Stimulated activated CD8-positive, alpha-beta memory T cell treated with anti-CD3 and anti-CD28 coated beads, Interleukin-2, amount 100 ng/mL, for 48 hours (primary cell): ENCODE measurements at places on chromosomes 3 and 15.

GRCh38 chr3:40923143-40923542 is 276.2 kb upstream of the CTNNB1 start:
- DNase-seq = no peak

DNA sequence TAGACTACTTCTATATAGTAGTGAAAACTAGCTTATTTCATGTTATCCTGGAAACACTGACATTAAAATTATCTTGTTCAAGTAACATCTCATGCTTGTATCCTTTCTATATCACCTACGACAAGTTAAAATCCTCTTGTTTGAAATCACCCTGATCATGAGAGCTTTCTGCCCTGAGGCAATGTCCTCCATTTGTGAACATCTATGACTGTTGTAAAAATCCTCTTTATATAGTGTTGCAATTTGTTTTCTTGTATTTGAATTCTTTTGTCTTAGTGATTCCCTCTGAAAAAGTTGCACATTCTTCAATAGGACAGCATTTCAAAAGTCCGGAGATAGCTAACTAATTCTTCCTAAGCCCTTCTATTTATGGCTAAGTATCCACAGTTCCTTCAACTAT is 480.3 kb downstream of the NSUN3 start:
- no peak for DNase-seq

- no peak for DNase-seq
These were observed 39.4 kb upstream of the SMAD3 start for GRCh38 chr15:67025719-67026609.

- no peak for DNase-seq
These were observed 176.9 kb upstream of the LMCD1 start for GRCh38 chr3:8324747-8325146.

DNA sequence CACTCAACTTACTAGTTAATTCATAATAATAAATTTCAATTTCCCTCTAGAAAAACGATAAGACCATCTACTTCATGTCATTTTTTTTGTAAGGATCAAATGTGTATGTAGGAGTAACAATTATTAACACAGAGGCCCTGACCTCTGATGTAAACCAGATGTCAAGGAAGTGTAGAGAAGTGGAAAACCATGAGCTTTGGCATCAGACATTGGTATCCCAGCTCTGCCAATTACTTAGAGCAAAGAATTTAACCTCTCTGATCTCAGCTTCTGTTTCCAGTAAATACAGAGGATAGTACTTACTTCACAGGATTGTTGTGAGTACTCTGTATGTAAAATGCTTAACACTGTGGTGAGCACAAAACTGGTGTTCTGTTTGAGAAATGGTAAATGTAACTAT is 17.5 kb downstream of the AQR start:
- DNase-seq = no peak

- DNase-seq = no peak
These were observed 5.0 kb upstream of the KPNA1 start for GRCh38 chr3:122519693-122520092.

- no peak for DNase-seq
These were observed 5.9 kb upstream of the NDUFAF1 start for GRCh38 chr15:41408234-41408641.

DNA sequence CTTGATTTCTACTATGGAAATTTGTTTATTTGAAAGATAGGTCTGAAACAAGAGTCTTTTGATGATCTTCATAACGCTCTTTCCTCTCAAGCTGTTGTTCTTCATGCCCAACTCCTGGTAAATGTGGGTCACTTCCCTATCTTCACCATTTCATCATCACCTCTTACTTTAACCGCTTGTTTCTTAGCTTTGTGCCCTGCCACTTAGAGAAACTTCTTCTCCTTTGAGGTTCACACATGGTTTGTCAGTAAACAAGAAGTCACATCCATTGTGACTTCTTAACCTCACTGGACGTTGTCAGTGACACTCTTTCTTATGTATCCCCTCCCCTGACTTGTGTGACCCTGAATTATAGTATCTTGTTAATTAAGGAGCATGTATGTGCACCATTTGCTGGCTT is 16.9 kb upstream of the P2RY13 start:
- DNase-seq = no peak
